NCI-H1436 treated with DMSO at 0.1 percent for 48 hours (cell line): ENCODE measurements at places on chromosomes 2 and 18.

- DNase-seq = no peak
These were observed 895 bp upstream of the GLS start for GRCh38 chr2:190879474-190880377.

- no peak for DNase-seq
These were observed 2.8 kb upstream of the BOK start for GRCh38 chr2:241555711-241556110.

- no peak for DNase-seq
These were observed 145.4 kb upstream of the TWIST2 start for GRCh38 chr2:238702276-238703052.

DNA sequence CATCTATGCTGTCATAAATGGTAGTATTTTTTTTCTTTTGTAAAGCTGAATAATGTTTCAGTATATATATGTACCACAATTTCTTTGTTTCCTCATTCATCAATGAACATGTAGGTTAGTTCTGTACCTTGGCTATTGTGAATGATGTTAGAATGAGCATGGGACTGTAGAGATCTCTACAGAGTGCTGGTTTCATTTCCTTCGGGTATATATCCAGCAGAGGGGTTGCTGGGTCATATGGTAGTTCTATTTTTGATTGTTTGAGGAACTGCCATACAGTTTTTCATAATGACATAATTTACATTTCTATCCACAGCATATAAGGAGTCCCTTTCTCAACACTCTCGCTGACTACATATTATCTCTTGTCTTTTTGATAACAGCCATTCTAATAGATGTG is 243.5 kb downstream of the CDH7 start:
- DNase-seq = no peak

DNA sequence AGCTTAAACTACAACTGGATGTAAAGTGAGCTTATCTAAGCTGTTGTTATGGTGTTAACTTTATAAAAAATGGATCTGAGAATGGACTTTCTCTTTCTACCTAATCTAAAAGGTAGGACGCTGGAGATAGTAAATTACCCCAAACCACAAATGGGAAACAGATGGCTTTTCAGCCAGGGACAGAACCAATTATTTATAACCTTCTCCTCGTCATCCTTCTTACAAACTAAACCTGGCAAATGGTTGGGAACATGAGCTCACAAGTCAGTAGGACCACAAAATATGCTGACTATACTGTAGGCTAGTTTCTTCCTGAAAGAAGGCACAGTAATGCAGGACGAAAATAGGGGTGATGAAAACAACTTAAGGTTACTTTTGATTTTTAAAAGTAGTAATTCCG is 32.7 kb upstream of the ZDBF2 start:
- no peak for DNase-seq
